Renal pelvis (tissue), 12 donors: ENCODE measurements at places on chromosomes 7 and 10.

DNA sequence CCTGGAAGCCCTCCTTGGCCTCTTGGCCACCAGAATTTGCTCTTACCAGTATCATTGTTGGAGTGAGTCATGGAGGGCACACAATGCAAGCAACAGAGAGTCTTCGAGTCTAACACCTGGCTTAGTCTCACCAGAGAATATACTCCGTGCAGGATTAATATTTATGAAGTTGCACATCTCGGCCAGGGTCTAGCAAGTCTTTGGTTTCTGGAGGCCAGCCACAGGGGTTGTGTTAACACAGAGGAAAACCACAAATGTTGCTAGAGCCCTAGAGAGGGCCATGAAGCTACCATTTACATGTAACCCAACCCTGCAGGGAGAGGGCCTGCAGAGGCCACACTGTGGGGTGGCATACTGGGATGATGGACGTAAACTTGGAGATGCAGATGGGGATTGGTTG is 71.8 kb downstream of the MTPN start:
- DNase-seq: no peak

GRCh38 chr7:71429083-71429482 is 297.1 kb downstream of the GALNT17 start:
- DNase-seq: no peak

DNA sequence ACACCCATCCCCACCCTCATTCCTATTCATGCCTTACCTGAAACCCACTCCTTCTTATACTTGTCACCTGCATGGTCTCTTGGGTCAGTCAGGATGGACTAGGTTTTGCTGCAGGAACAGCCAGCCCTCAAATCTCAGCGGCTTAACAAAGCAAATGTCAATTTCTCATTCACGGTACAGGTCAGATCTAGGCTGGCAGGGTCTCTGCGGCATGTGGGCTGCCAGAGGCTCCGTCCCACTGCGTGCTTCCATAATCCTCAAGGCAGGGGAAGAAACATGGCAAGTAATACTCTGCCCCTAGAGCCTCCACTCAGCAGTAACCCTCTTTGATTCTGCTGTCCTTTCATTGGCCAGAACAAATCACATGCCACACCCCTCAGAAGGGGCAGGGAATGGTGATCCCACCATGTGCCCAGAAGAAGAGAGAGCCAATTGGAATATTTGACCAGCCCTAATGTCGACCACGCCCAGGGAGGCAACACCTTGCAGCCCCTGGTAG is 114.9 kb upstream of the ZMIZ1 start:
- no peak for DNase-seq

DNA sequence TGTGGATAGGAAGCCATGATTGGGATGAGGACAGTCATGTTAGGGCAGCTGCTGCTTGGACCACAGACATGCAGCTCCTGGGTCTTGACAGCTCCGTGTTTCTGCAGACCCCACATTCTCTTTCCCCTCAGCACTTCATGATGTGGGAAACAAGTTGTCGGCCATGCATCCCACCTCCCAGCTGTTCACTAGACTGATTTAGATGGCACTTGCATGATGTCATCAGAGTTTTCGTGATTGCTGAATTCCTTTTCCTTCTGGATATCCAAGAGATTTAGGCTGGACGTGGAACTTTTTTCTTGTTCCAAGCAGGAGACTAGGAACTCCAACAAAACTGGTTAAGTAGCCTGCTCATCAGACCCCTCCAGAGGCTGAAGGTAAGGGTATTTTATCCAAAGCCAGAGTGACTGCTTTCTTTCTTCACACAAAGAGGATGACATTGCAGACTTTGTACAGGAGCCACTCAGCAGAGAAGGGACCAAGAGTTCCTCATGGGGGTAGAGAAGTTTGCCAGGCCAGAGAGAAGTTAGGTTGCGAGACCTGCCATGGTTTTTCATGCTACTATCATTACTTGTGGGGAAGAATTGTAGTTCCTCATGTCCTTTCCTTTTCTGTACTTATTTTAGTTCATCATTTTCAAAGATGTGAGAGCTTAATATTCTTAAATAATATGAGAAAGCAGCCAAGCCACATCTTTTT is 117.7 kb upstream of the GJD4 start:
- no peak for DNase-seq

- DNase-seq: no peak
Observed at GRCh38 chr7:18521945-18522566, 26.5 kb downstream of the HDAC9 start.

- peak; percentile 80 for DNase-seq
Observed at GRCh38 chr7:92698237-92698841, 108.1 kb upstream of the FAM133B start.

GRCh38 chr7:77765481-77765880 is 32.8 kb downstream of the TMEM60 start:
- no peak for DNase-seq

GRCh38 chr10:43083764-43084163 is 6.9 kb downstream of the RET start:
- no peak for DNase-seq

GRCh38 chr7:78218876-78219275 is 420.3 kb downstream of the PHTF2 start:
- no peak for DNase-seq

DNA sequence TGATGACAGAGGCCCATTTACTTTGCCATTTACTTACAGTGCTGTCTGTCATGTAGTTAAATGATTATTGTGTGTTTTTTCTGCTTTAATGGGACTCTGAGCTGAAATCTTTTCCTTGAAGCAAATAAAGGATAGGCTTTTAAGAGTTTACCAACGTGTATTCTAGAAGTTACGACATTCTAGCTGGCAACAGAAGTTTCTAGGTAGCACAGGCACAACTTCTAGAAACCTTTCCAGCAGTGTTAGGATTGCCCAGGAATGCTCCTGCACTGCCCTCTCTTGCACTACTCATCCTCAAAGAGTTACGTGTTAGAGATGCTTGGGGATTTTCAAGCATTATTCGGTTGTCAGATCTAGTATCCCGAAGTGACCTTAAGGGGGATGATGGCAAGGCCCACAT is 42.5 kb upstream of the TMEM236 start:
- DNase-seq: no peak

GRCh38 chr10:95356-96115 is 39.7 kb upstream of the ZMYND11 start:
- no peak for DNase-seq

- DNase-seq: no peak
Observed at GRCh38 chr7:108253275-108254044, 123.3 kb upstream of the LAMB4 start.

DNA sequence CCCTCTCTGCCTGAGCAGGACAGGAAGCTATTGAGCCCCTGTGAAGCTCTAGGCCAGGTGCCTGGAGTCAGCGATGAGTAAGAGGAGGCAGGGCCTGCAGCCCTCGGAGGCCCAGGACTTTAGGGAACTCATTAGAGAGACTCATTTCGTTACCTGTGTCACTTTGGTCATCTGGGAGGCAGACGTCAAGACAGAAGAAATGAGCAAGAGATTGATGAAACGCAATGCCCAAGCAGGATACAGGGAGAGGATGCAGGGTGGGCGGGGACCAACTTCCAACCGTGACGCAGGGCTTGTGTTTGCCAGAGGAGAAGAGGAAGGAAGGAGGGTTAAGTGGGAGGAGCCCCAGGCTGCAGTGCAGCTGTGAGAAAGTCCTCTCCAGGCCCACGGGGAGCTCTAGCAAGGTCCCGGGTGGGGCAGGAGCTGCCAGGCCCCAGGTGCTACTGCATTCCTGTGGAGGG is 26.4 kb upstream of the GNA12 start:
- no peak for DNase-seq

DNA sequence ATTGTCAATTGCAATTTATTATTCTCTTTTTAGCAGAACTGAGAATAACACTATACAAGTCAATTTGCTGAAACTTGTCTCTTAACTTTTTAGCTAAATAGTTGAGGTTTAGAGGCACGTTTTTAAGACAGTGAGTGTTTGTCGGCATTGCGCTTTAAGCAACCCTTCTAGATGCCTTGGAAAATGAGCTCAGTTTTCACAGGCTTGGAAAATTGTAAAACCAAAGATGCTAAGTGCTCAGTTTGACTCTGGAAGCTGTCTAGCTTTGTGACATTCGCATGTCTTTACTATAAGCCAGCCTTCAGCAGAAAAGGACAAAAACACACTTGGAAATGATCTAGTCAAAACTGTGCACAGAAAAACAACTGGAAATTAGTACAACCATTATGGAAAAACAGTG is 500.4 kb downstream of the NEBL start:
- DNase-seq: no peak

DNA sequence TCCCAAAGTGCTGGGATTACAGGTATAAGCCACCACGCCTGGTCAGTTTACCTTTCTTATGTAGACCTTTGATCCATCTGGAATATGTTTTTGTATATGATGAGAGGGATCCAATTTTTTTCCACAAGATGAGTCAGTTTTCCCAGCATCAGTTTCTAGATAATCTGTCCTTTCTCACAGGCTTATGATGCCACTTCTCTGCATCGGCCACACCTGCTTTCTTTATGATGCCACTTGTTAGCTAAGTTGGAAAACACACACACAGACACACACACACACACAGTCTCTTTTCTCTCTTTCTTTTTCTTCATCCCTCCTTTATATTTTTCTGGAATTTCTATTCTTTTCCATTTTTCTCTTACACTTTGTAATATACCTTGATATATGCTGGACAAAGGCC is 240.8 kb downstream of the BICC1 start:
- DNase-seq: no peak
